B cell (primary cell): ENCODE measurements at places on chromosomes 6 and 20. TPM values are rescaled to one million over a fixed set of nuclear protein-coding genes. Genes with fewer than 3 reads are reported as not detected.

DNA sequence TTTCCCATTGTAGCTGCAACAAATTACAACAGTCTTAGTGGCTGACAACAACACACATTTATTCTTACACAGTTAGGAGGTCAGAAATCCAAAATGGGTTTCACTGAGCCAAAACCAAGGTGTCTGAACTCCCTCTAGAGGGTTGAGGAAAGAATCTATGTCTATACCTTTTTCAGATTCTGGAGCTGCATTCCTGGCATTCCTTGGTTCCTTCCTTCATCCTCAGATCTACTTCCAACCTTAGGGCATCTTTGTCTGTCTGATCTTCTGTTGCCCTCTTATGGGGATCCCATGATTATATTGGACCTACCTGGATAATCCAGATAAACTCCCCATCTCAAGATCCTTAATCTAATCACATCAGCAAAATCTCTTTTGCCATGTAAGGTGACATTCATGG is 540.9 kb upstream of the MAP3K7 start:
- H3K27ac ChIP-seq = no peak overlapping the region
- H3K36me3 ChIP-seq = no peaks in the 10 kb centered on the region
- no peaks in the 10 kb centered on the region for H3K4me1 ChIP-seq
- no peaks in the 10 kb centered on the region for H3K27me3 ChIP-seq
- H3K4me3 ChIP-seq = no peak overlapping the region
- DNase-seq = no peak

The FRK gene
- total RNA-seq = 0.07 TPM in 2 replicates

GRCh38 chr6:139204978-139205377 is 70.1 kb downstream of the HECA start:
- H3K27me3 ChIP-seq = no peaks in the 10 kb centered on the region
- H3K4me1 ChIP-seq = no peaks in the 10 kb centered on the region
- no peak overlapping the region for H3K4me3 ChIP-seq
- H3K36me3 ChIP-seq = no peaks in the 10 kb centered on the region
- H3K27ac ChIP-seq = no peak overlapping the region
- no peak for DNase-seq

DNA sequence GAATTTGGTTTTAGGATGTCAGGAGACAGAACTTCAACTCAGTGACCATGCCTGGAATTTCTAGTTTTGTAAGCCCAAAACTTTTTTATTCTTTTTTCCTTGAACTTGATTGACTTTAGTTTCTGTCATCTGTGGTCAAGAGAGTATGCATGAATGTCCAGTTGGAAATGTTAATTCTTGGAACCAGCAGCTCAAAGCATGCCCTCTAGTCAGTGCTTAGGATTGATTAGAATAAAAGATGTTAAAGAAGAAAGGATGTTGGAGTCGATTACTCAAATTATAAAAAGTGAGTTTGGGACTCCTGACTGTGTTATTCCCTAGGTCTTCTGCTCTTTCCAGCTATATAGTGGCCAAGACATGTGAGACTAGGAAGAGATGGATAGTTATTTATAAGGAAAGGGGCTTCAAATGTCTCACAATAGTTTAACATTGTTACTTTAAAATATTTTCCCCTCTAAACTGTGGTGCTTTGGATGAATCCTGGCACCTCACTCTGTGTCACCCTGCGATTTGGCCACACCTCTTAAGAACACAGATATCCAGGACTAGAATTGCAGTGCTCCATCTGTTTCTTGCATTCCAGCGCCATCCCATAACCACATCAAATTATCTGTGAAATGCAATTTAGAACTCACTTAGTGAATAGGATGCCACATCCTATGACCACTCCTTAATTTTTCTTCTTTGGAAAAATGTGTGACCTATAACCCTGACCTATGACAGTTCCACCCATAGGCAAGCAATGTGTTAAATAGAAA is 298.5 kb downstream of the EYA4 start:
- no peaks in the 10 kb centered on the region for H3K27me3 ChIP-seq
- H3K4me3 ChIP-seq = no peak overlapping the region
- H3K36me3 ChIP-seq = no peaks in the 10 kb centered on the region
- H3K4me1 ChIP-seq = no peaks in the 10 kb centered on the region
- H3K27ac ChIP-seq = no peak overlapping the region

DNA sequence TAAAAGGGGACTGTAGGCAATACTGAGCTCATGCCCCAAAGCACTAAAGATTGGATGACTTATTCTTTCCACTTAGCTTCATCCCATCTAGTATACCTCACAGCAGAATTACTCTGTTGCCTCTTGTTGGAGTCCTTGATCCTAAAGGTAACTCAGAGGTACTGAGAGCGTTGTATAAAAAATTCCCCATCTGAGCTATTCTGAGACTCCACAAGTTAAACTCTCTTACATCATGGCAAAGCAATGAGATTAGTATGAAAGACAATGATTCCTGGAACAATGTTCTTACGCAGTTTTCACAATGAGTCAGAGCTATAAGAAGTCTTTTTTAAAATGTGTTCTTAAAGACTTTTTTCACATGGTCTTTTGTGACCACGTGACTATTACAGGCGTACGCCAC is 370.1 kb downstream of the ADGRB3 start:
- no peak overlapping the region for H3K27ac ChIP-seq
- no peak for DNase-seq
- no peaks in the 10 kb centered on the region for H3K27me3 ChIP-seq
- no peaks in the 10 kb centered on the region for H3K4me1 ChIP-seq
- H3K4me3 ChIP-seq = no peak overlapping the region

- H3K4me3 ChIP-seq = no peak overlapping the region
- H3K27ac ChIP-seq = no peak overlapping the region
- no peaks in the 10 kb centered on the region for H3K4me1 ChIP-seq
- H3K36me3 ChIP-seq = no peaks in the 10 kb centered on the region
These were observed 8.8 kb upstream of the VSX1 start for GRCh38 chr20:25090492-25091429.

DNA sequence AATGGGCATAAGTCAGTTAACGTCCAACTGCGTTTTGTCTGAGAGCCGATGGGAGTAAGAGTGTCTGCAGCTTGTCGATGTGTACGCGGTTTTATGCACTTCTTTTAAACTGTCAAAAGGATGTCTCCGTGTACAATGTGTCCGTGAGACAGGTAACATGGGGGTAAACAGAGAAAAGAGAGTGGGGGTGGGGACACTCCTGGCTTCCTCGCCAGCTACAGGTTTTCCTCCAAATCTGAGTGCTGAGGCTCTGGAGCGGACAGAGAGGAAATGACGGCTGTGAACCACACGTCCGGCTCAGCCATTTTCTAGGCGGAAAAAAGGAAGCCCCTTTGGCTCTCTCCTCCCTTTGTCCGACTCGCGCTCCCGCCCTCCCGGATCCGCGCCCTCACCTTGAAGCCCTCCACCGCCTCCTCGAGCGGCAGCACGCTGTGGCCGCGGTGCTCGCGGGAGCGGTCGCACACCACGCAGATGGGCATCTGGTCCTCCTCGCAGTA is 916 bp downstream of the TRIM27 start:
- H3K27me3 ChIP-seq = no peaks in the 10 kb centered on the region
- H3K4me1 ChIP-seq = peaks cover 30% of the 10 kb centered on the region
- H3K36me3 ChIP-seq = peaks cover 40% of the 10 kb centered on the region
- DNase-seq = peak; percentile 77
- H3K4me3 ChIP-seq = peak overlapping the region; percentile 90
